ENCODE measurements at places on chromosomes 2 and 18.

GRCh38 chr2:192245329-192245728 lies 50.6 kb upstream of the TMEFF2 start:
- no peak for DNase-seq

DNA sequence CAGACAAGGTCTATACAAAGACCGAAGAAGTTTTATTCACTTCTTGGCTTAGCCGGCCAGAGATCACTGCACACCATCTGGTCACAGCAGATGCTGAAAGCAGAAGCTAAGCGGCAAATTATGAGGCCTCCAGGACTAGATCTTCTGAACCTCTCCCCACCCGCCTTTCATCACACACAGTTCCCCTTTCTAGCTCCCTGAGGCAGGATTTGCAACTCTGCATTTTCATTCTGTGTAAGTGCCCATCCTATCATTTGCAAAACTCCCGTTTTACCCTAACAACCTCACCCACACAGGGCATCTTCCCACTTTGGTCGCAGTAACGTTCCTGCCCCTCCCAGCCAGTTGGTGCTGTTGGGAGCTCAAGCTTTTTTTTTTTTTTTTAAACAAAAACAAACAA lies 3.1 kb upstream of the MOB1A start:
- no peak for DNase-seq

- DNase-seq = peak; percentile 68
Measured at GRCh38 chr2:133434959-133435668, 133.1 kb downstream of the NCKAP5 start.

DNA sequence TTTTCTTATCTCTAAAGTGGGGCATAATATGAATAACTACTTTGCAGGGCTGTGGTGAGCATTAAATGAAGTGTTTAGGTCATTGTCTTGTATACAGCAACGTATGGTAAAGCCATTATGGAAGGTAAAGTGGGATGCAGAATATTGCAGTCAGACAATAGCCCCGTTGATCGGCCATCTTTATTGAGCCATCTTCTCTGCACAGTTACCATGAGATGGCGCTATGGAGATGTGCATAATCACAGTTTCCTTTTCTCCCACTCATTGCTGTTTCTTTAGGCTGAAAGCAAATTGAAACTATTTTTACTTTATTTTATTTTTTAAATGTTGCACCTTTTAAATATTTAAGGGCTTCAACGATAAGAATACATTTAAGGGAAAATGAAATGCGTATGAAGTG lies 108.9 kb downstream of the THSD7B start:
- no peak for DNase-seq

GRCh38 chr2:159562248-159562647 lies 54.1 kb downstream of the BAZ2B start:
- DNase-seq = no peak

DNA sequence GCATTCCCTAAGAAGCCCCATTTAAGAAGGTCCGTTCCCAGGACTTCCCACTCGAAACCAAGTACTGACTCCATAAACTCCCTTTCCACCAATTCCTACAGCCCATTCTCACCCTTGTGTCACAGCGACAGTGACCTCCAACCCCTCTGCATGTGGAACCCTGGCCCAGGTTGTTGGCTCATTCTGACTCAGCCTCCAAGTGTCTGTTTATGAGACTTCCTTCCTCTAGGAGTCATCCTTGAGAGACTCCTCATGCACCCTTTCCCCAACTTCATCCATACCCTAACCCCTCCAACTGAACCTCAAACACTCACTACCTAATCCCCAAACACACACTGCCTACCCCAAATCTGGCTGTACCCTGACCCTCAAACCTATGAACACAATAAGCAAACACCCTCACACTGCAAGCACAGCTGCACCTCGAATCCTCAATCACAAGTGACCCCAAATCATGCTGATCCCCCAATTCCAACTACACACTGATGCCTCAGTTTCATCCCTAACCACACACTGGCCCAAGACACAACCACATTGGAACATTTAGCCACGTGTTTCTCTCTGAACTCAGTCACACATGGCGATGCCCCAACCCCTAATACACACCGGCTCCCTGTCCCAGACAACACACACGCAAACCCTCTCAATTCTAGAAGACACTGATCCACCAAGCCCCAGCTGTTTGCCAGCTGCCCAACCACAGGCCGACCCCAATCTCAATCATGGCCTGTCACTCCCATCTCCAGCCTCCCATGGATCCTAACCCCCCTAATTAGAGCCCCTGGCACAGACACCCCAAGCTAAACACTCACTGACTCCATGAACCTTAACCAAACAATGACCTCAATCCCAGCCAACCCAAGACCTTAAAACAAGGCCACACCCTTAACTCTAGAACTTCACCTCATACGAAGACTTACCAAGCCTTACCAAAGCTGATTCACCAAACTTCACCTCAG lies 219.6 kb downstream of the CYP26B1 start:
- DNase-seq = no peak

DNA sequence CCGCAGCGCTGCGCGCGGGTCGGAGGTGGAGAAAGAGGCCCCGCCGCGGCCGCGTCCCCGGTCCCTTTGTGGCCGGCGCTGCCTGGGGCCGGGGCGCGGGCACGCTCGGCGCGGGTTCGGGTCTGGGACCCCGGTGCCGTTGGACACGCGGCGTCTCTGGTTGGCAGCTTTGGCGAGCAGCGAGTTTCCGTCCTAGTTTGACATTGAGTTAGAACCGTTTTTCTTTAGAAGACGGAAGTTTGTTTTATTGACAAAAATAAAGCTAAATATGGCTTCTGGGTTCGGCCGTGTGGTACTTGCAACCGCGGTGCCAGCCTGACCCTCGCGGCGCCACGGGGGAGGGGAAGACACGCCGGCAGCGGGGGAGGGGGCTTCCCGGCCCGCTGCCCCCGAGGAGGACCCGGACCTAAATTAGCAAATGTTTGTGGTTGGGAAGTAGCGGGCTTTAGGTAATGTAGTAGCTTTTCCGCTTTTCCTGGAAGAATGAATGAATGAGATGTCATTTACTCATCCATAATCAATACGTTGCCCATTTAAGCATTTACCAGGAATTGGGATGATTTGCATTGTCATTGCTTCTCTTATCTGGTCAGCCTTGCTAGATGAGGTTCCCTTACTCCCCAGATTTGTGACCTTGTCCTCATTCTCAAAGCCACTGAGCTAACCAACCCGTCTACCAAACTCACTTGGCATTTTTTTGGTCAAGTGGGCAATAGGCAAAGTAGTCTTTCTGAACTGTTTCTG lies 530 bp downstream of the GALNT1 start:
- no peak for DNase-seq

DNA sequence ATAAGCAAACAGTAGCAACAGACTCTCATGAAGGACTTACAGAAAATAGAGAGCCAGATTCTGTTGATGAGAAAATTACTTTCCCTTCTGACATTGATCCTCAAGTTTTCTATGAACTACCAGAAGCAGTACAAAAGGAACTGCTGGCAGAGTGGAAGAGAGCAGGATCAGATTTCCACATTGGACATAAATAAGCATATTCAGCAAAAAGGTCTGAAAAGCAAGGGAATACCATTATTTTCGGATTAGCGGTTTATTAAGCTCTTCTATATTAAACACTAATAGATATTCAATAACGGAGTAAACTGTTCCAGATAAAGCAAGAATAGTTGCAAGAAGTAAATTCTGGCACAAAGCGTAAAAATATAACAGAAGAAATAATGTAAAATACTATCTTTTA lies 25.0 kb downstream of the POLI start:
- no peak for DNase-seq
